ENCODE measurements at places on chromosomes 3 and 15. TPM values are rescaled to one million over a fixed set of nuclear protein-coding genes. Genes with fewer than 3 reads are reported as not detected.

DNA sequence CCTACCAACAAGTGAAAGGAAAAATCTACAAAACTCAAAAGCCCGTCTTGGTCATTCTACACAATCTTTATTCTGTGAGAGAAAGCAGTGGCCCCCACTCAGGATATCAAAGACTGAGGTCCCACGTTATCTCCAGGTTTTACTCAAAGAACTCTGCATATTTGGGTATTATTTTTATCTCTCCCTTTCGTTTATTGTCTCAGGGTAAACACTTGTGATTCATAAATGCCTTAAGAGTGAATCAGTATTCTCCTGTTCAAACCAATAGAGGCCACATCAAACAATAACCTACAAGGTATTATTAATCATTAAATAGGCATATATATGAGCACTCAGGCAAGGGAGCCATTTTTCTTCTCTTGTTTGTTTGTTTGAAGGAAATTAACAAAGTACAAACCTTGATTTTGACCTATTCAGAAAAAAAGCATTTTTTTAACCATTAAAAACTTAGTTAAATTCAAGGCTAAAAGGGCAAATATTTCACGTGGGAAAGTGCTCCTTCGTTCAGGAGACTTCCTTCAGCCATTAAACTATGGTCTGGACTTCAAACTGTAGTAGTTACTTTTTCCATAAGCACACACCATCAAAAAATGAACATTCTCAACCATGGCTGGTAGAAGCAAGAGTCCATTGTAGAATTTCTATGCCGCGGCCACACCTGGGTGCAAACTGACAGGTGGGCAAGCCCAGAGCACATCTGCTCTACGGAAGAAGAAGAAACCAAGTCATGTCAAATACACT, 13.9 kb upstream of the HES1 start:
- H3K36me3 ChIP-seq: no peaks in the 10 kb centered on the region
- no peak overlapping the region for H3K27ac ChIP-seq
- no peaks in the 10 kb centered on the region for H3K27me3 ChIP-seq
- no peak for DNase-seq

DNA sequence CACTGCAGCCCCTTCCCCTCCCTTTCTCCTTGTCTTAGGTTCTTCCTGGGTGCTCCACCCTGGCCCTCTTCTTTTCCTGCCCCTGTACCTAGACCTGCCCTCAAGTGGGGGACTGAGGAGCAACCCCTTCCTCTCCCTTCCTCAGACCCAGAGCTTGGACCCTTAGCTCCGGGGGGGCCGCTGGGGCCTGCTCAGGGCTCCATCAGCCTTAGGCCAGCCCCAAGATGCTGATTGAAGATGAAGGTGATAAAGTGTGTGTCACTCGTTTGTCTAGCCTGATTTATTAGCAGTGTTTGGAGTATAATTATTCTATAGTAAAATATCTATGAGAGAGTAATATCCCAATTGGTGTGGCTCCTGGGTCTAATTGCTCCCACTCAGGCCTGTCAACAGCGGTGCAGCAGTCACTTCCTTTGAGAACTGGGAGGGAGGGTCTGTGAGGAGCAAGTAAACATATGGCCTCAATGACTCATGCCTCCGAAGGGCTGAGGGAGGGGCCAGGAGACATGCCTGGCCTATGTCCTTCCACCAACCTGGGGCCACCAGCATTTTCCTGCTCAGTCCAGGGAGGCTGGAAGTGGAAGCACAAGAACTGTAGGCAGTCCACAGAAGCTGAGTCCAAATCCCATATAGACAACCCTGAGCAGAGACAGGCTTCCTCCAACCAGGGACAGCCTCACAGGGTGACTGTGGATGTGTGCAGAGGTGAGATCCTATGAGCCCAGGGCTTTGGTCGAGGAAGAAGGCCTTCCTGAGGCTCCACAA, 123.2 kb downstream of the DNAJB8 start:
- no peak for DNase-seq
- peak overlapping the region; percentile 92 for H3K27ac ChIP-seq
- no peaks in the 10 kb centered on the region for H3K27me3 ChIP-seq

Gene EPHA6
- total RNA-seq: 39.5 TPM

Gene HDC
- not detected for total RNA-seq

Gene IDH3A
- 33.8 TPM for total RNA-seq

All from mesothelial cell of epicardium (in vitro differentiated cells).